Stimulated activated CD4-positive, alpha-beta T cell treated with anti-CD3 and anti-CD28 coated beads, Interleukin-2, amount 100 ng/mL, for 24 hours (primary cell): ENCODE measurements at places on chromosomes 13 and 19.

DNA sequence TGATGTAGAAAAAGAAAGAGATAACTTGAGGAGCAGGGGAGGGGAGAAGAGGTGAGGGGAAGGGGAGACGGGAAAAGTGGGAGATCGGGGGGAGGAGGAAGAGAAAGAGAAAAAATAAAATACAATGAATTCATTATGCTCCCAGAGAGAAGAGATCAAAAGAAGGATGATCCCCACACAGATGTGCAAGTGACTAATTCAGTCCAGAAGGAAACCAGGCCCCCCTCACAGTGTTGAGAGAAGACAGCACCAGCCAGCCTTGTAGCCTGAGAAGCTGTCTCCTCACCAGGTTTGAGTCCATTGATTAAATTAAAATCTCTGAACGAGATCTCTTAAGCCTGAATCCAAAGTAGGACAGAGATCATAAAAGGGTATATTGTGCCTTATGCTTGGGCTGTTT lies 333.7 kb upstream of the NBEA start:
- DNase-seq, result no peak

GRCh38 chr13:67231289-67232000 lies 1.3 kb upstream of the PCDH9 start:
- DNase-seq, result no peak

GRCh38 chr13:96072392-96072791 lies 17.5 kb upstream of the HS6ST3 start:
- no peak for DNase-seq

GRCh38 chr19:31214086-31214485 lies 135.2 kb downstream of the TSHZ3 start:
- peak; percentile 85 for DNase-seq

DNA sequence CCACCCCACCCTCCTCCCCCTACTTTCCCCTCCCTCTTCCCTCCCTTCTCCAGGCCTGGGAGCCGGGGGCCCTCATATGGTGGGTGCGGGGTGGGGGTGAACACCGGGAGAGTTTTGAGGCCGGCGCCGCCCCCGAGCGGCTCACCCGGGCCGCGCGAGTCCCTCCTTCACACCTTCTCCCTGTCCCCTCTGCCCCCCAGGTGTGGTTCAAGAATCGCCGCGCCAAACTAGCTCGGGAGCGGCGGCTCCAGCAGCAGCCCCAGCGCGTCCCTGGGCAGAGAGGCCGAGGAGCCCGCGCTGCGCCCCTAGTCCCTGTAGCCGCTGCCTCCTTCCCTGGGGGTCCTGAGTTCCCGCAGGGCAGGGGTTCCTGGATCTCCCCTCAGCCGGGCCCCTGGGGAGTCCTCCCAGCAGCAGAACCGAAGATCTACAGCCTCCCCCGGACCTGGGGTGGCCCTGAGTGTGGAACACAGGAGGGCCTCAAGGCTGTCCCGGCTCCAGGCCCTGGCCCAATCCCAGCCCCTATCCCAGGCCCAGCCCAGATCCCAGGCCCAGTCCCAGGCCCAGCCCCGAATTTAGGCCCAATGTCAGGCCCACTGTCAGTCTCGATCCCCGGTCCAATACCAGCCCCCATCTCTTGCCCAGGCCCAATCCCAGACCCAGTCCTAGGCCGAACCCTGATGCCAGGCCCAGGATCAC lies 1.7 kb downstream of the TPRX2 start:
- no peak for DNase-seq

GRCh38 chr19:42069619-42070351 lies at the start of gene GRIK5:
TSS of gene GRIK5 (minus strand) at chr19:42070206. CDS start at chr19:42065770, 4,436 bp downstream.
- DNase-seq, result no peak

DNA sequence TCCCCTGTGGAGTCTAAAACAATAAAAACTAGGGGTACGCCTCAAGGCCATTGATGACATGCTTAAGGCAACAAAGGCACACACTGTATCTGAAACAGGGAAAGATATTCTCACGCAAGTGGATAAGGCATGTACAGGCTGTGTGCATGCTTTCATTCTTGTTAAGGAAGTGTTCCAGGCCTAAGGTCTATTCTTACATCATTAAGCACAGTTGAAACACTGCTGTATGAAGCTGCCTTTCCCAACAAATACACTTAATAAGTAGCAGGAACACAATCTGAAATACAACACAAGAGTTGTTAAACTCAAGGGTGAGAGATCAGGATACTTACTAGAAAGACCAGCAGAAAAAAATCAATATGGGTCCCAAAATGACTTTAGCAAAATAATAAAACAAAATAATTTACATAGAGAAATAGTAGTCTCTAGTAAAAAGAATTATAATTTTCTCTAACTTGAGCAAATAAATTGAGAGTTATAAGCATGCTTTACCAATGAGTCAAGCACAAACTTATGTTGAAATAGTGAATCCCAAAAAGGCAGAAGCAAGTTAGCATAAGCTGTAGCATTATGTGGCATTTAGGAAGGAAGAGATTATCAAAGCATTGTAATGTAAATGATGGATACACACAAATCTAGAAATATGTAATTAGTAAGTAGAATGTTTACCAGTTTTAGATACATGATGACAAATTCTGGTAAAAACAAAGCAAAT lies 796.9 kb downstream of the SLITRK1 start:
- no peak for DNase-seq

GRCh38 chr13:25963674-25964073 lies 88.1 kb downstream of the SHISA2 start:
- no peak for DNase-seq

DNA sequence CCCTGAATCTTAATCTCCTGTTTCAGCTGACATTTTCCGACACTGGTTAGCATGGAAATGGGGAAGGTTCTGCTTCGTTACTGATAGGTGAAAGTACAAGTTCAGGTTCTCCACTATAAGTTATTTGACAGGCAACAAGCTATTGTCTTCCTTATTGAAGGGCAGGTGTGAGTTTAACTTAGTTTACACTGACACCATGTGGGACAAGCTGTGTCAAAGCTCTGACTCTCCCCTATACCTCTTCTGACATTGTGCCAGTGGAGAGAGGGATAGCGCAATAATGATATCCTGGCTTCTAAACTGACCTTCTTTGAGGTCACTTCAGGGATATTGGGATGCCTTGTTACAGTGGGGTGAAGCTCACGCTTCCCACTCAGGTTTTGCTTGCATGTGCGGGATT lies 587.0 kb upstream of the SLITRK5 start:
- DNase-seq, result no peak

DNA sequence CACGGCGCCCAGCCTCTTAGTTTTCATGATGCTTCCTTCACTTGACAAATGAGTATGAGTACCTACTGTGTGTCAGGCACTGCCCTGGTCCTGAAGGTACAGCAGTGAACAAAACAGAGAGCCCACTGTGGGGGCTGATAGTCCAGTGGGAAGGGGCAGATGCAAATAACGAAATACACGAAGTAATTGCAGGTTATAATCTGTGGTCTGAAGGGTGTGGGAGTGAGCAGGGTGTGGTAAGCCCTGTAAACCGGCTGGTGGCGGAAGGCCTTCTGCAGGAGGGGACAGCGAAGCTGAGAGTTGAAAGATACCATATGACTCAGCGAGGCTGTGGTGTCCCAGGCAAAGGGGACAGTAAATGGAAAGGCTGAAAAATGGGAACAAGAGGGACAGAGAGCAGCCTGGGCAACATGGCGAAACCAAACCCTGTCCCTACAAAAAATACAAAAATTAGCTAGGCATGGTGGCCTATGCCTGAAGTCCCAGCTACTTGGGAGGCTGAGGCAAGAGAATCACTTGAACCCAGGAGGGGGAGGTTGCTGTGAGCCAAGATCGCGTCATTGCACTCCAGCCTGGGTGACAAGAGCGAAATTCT lies 60.5 kb downstream of the MAP4K1 start:
- DNase-seq, result peak; percentile 41

GRCh38 chr19:42479736-42480135 lies 37.0 kb upstream of the CXCL17 start:
- no peak for DNase-seq

GRCh38 chr13:36207672-36208071 lies 6.7 kb downstream of the SOHLH2 start:
- no peak for DNase-seq

DNA sequence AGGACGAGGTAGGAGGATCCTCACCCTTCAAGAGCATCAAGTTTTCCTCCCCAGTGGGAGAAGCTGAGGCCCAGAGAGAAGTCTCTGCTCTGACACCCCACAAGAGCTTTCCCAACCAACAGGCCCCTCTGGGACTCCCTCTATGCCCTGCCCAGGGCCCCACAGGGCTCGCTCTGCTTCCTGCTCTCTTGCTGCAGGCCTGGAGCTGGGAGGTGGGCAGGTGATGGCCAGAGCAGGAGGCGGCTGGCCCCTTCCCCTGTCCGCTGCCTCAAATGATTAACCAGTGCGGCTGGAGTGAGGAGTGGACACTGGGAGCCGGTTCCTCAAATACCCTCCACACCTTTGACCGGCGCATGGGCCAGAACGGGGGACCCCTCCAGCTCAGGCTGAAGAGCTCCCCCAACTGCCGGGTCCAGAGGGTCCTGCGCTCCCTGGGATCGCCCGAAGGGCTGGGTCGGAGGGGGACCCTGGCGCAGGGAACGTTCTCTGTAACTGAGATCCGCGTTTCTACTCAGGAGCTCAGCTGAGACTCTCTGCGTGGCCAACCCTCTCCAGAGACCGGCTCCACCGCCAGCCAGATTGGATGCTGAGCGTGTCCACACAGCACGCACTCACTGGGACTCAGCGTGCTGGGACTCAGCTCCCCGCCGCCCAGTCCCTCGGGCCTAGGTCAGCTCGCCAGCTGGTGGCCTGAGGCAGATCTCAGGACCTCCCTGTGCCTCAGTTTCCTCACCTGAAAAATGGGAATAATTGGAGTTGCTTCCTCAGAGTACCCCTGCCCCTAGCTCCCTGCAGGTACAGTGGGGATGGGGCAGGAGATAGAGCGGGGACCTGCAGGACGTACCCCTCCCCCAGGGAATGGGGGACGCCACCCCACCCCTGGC lies 6.7 kb upstream of the ONECUT3 start:
- DNase-seq, result no peak

- no peak for DNase-seq
Observed at GRCh38 chr13:76647550-76647949, 238.7 kb downstream of the KCTD12 start.

GRCh38 chr13:103156346-103156998 lies 90.3 kb upstream of the SLC10A2 start:
- DNase-seq, result no peak

DNA sequence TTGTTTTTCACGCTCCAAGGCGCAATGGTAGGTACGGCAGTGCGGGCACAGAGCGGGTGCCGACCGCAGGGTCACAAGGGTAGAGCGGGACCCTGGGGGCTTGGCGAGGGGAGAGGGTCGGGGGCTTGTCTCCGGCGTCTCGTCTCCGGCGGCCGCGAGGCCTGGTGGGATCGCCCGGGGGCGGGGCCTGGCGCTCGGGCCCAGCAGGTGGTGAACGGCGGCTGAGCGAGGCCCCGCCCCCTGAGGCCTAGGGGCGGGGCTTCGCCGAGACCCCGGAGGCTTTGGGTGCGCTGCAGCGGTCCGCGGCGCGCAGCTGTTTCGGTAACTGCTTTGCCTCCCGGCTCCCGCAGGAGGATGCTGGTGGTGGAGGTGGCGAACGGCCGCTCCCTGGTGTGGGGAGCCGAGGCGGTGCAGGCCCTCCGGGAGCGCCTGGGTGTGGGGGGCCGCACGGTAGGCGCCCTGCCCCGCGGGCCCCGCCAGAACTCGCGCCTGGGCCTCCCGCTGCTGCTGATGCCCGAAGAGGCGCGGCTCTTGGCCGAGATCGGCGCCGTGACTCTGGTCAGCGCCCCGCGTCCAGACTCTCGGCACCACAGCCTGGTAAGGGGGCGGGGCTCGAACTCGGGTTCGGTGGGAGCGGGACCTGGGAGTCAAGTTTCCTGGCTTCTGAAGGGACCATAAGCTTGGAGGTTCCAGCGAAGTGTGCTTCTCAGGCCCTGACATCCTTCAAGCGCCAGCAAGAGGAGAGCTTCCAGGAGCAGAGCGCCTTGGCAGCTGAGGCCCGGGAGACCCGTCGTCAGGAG lies at the start of gene TSEN34:
TSS of gene TSEN34 (plus strand) at position 298 of the 800 bp plus-strand sequence. CDS start at position 355, 57 bp downstream.
- DNase-seq, result peak; percentile 86

GRCh38 chr19:1762243-1763117 lies 9.2 kb downstream of the ONECUT3 start:
- DNase-seq, result no peak

- DNase-seq, result no peak
Observed at GRCh38 chr13:98471934-98472333, 105.0 kb downstream of the STK24 start.

DNA sequence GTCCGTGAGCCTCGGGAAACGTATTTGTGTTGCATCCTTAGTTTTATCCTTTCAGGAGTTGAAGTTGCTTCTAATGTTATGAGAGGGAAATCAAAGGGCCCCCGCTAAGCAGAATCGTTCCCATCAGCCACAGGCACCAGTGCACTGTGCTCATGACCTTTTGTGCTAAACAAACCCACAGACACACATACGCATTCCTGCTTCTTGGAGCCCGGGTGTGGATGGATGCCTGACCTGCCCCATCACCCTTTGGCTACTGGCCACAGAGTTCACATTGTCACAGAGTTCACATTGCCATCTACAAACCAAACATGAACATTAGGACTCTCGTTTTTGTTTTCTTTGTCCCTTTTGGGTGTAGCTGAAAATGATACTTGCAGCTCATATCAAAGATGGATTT lies 47.2 kb downstream of the CHST8 start:
- DNase-seq, result no peak

DNA sequence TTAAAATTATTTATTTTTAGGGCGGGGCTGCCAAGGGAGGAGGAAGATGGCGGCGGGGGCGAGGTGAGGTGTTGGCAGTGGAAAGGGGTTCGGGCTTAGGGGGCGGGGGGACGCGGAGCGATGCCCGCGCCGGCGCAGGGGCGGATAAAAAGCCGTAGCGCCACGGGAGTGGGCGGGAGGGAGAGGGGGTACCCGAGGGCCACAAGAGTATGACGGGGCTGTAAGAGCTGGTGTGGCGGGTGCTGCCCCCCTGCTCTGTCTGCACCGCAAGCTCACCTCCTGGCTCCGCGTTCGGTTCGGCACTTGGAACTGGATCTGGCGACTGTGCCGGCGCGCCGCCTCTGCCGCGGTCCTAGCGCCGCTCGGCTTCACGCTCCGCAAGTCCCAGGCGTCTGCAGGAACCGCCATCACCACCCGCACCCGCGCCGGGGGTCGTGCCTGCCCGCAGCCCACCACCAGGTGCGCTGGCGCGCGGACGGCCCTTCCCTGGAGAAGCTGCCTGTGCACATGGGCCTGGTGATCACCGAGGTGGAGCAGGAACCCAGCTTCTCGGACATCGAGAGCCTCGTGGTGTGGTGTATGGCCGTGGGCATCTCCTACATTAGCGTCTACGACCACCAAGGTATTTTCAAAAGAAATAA lies 265.2 kb upstream of the SGCG start:
- no peak for DNase-seq

GRCh38 chr19:17341845-17342244 lies 4.5 kb downstream of the GTPBP3 start:
- DNase-seq, result no peak

- DNase-seq, result no peak
Observed at GRCh38 chr13:50682966-50683365, 160.5 kb downstream of the DLEU7 start.

GRCh38 chr13:111861319-111861718 lies 205.6 kb upstream of the SOX1 start:
- no peak for DNase-seq

- DNase-seq, result no peak
Observed at GRCh38 chr13:82878536-82878935, 1003.7 kb downstream of the SLITRK1 start.
